ENCODE measurements at places on chromosomes 4 and X.

- DNase-seq, result peak; percentile 11
These were observed 71.4 kb downstream of the RTL5 start for GRCh38 chrX:72060196-72060920.

DNA sequence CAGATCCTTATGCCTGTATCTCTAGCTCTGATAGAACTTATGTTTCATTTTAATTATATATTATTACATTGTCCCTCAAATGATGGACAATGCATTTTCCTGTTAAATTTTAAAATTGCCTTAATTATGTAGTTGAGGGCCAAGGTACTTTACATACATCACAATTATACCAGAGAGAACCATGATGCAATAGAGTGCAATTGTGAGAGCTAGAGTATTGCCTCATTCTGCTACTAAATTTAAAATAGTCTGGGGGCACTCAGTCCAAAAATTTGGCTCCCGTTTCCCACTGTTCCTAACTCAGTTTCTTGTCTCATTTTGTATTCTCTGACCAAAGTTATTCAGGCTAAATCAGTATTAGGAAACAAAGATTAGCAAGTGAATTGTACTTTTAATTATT lies 378.5 kb upstream of the ZFP42 start:
- no peak for DNase-seq

- no peak for DNase-seq
These were observed 311.1 kb downstream of the PDGFC start for GRCh38 chr4:156660465-156660864.

DNA sequence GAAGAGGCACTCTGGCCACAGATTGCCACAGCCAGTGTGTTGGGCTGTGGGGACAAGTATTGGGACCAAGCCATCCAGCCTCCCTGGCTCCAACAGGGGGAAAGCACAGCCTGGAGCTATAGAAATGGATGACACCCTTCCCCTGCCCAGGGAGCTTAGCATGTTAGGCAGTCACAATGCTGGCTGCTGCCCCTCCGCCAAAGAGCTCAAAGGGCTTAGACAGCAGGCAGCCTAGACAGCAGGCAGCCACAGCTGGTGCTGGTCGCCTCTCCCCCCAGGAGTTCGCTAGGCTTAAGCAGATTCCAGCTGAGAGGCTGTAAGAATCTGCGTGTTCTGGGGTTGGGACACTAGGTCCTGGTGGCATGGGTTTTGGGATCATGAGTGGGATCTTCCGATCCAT lies 94.5 kb upstream of the MXRA5 start:
- DNase-seq, result no peak

DNA sequence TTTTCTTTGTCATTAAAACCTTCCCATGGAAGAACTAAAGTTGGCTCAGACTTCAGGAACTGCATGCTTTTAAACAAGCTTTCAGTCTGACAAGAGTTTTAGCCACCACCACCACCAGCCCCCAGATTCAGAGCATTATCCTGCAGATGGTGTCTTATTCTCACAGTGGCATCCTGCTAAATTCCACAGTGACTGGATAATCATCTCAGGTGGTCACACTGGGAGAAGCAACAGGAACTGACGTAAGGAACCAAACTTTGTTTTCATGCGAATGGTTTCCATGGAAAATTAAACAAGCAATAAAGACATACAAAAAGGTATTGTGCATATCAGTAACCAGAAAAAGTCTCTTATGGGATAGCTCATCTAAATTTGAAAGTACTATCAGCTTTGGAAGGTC lies 370.7 kb downstream of the FBXW7 start:
- peak; percentile 52 for DNase-seq

DNA sequence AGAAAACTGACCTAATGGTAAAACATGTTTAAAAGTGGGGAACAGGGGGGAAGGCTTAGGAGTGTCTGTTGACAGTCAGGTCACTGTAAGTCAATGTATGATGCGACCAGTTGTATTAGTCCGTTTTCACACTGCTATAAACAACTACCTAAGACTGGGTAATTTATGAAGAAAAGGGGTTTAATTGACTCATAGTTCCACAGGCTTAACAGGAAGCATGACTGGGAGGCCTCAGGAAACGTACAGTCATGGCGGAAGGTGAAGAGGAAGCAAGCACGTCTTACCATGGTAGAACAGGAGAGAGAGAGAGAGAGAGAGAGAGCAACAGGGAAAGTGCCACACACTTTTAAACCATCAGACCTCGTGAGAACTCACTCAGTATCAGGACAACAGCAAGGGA lies 13.0 kb upstream of the PLAC1 start:
- DNase-seq, result no peak

- DNase-seq, result no peak
These were observed 14.0 kb downstream of the BBS12 start for GRCh38 chr4:122746485-122746965.

GRCh38 chrX:45070116-45071007 lies 130.3 kb downstream of the DIPK2B start:
- peak; percentile 24 for DNase-seq

GRCh38 chr4:180809439-180809838 lies 1433.8 kb upstream of the TENM3 start:
- no peak for DNase-seq

GRCh38 chrX:136652822-136653723 lies 5.1 kb downstream of the CD40LG start:
- DNase-seq, result no peak

DNA sequence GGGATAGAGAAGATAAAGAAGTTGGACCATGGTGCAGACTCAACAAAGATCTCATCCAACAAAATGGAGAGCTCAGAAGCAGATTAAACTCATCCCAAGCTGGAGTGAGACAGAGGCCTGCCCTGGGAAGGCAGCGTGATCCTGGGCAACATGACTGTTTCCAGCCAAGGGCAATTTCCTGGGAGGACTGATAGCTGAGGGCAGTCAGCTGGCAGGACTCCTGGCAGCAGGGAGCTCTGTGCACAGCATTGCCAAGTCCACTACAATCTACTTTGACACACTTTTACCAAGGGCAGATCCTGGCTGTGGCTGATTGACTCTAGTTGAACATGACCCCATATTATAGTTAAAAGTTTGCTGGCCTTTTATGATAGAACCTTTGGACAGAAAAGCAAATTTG lies 357.3 kb upstream of the RASGEF1B start:
- no peak for DNase-seq

GRCh38 chrX:53456254-53456653 lies 22.1 kb upstream of the HSD17B10 start:
- DNase-seq, result no peak

DNA sequence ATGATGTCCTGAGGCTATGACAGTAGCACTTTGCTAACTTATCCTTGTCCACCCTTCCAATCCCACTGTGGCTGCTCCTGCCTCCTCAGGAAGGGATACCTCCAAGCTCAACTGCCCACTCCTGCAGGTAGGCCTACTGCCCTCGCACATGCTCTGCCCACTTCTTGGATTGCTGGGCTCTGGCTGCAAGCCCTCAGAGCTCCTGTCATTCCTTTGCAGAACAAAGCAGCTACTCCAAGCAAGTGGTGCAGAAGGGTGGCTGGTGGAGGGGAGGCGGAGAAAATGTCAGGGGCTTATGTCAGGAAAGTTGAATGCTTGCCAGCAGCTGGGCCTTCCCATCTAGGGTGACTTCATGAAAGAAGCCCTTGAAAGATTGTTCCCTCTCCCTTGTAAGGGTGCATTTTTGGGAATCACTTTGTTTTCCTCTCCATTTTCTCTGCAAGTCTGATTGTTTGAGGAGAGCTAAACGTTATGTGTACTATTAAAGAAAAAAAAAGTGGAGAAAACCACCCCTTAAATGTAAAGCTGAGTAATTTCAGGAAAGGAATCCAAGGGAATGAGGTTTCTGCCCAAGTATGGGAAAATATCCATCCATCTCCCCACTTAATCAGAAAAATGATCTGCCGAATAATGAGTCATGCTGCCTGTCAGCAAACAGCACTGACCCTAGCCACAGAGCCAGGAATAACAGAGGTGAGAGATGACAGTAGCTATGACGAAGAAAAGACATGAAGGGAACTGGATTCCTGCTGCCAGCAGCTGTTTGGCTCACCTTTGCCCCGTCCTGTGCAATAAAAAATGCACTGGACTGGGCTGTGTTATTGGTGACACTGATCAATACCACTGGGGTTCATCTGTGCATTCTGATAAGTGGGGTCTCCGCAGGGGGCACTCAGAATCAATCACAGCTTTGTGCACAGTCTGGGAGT lies 102.0 kb downstream of the RTL5 start:
- no peak for DNase-seq

GRCh38 chr4:31054295-31054694 lies 334.1 kb downstream of the PCDH7 start:
- DNase-seq, result no peak

- no peak for DNase-seq
These were observed 536.8 kb upstream of the FTHL17 start for GRCh38 chrX:31608638-31609037.

- DNase-seq, result no peak
These were observed 42.0 kb upstream of the PRKG2 start for GRCh38 chr4:81257021-81257420.

DNA sequence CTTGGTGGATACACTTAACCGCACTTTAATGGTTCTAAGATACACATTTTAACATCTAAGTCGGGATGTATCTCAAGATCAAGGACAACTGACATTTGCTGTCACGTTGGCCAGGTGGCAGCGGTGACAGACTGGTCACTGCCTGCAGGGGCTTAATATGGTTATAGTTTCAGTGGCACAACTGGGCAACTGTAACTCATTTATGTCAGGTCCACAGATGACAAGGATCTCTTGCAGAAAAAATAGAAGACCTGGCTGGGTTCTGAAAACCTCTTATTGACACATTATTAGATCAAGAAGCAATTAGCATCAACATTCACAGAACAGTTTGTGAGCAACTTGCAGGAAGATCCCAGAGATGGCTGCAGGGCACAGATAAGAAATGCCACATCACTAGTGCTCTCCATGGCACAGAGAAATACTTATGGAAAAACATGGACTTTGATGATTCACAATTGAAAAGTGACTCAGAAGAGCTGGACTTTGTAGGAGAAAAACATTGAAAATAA lies 99.6 kb upstream of the SORBS2 start:
- DNase-seq, result no peak

- no peak for DNase-seq
These were observed 59.7 kb downstream of the MAB21L2 start for GRCh38 chr4:150641612-150642011.

- no peak for DNase-seq
These were observed 12.8 kb upstream of the IQSEC2 start for GRCh38 chrX:53294024-53294648.

DNA sequence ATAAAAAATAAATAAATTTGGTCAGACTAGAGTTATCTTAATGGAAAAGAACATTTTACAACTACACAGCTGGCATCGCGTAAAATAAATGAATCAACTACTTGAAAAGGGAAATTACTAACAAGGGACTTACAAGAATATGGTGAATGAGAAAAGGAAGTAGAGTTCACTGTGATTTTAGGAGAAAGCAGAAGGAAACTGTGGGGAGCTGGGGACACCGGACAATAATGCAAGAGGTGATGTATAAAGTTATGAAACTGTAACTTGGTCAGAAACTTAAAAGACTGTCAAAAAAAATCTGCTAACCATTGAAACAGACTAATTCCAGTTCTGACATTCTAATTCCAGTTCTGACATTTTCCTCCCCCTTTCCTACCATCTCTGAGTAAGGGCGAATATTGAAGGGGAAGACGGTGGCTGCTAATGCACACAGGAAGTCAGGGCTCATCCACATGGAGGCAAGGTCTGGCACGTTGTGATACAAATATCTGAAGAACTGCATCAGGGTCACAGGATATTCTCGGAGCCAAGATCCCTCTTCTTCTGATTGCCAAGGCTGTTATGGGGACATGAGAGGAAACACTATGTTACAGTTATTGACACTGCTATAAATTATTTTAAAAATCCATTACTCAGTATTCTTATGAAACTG lies 170.5 kb downstream of the CDS1 start:
- DNase-seq, result no peak

DNA sequence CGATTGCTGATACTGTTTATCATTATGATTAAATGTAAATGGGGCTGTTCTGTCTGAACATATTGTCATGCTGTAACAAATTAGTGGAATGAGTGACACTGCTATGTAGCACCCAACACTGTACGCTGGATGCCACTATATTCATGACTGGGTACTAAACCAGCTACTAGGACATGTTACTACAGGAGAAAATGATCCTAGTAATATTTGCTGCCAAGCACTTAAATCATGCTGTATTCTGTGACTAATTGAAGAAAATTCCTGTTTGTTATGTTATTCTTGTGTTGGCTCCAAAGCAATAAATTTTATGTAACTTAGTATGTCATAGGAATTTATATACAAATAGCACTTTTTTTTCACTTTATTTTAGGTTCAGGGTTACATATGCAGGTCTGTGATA lies 804.2 kb downstream of the CENPC start:
- no peak for DNase-seq

DNA sequence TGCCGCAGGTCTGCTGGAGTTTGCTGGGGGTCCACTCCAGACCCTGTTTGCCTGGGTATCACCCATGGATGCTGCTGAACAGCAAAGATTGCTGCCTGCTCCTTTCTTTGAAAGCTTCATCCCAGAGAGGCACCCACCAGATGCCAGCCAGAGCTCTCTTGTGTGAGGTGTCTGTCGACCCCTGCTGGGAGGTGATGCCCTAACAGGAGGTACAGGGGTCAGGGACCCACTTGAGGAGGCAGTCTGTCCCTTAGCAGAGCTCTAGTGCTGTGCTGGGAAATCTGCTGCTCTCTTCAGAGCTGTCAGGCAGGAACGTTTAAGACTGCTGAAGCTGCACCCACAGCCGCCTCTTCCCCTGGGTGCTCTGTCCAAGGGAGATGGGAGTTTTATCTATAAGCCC lies 162.7 kb downstream of the NAF1 start:
- no peak for DNase-seq

DNA sequence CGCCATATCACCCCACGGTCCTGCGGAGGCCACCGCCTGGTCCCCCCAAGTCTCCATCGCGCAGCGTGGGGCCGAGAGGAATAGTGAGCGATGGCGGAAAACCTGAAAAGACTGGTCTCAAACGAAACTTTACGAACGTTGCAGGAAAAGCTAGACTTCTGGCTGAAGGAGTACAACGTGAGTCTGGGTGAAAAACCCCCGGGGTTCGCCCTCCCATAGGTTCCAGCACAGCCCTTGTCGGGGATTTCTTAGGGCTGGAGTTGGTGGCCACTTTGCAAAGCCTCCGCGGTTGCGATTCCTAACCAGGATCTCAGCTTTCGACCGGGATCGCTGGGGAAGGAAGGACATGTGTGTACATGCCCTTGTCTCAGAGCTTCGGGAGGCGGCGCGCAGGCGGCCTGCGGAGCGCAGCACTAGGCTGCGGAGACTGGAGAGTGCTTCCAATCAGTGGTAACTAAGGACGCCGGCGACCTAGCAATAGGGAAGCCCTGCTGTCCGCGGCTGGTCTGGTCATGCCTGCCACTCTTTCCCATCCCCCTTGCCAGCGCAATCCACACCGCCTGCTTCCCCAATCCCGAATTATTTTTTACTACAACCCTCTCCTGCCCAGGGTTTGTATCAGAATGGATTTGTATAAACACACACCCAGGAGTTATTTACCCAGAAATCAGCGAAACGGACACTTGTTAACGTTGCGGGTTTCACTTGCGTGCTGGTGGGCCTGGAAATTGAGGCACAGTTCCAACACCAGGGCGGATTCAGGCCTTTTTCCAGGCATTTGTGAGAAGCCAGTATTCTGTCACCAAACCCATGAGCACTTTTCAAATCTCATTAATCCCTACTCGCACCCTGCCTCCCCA lies 741 bp downstream of the SPATA18 start:
- peak; percentile 73 for DNase-seq
